ENCODE measurements at places on chromosomes 12 and 14.

GRCh38 chr14:96852823-96853422 is 55.7 kb downstream of the VRK1 start:
- no peak for DNase-seq

GRCh38 chr12:34287437-34287836 is 265.1 kb downstream of the ALG10 start:
- no peak for DNase-seq

DNA sequence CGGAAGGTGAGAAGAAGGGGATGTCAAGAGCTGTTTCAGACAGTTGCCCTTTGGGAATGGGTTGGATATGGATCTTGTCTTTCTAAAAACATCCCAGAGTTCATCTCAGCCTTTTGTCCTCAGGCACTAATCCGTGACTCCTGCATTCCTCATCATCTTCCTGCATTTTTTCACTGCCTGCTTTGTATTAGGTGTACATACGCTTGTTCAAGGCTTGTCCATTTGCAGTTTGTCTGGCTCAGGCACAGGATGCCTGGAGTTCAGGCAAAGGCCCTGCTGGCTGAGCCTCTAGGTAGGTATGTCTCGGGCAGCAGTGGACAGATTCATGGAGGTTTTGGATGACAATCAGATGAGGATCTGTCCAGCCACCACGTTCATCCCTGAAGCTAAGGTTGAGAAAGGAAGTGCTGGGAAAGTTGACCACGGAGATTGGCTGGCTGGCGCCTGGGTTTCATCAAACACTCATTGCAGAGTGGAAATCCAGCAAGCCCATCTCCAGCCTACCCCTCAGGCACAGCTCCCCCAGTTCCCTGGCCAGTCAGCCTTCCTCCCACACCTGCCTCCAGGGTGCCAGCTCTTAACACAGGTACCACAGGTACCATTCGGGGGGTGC is 12.4 kb upstream of the TMEM106C start:
- DNase-seq = peak; percentile 90

DNA sequence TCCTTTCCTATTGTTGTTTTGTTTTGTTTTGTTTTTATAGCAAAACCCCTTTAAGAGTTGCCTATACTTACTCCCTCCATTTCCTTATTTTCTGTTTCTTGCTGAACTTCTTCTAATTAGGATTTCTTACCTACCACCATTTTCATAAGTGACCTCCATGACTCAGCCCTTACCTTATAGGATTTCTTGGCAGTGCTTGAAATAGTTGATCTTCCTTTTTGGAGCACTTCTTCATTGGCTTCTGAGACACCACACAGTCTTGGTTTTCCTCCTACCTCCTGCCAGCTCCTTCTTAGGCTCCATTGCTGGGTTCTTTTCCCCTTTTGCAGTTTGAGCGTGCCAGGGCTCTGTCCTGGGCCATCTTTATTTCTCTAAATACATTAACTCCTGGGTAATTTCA is 23.4 kb upstream of the EID3 start:
- DNase-seq = no peak

- DNase-seq = no peak
Observed at GRCh38 chr12:55446326-55446725, 2.5 kb downstream of the OR6C2 start.

- no peak for DNase-seq
Observed at GRCh38 chr14:34833549-34834523, 41.3 kb downstream of the BAZ1A start.

- no peak for DNase-seq
Observed at GRCh38 chr12:67650388-67651131, 2.0 kb downstream of the DYRK2 start.

DNA sequence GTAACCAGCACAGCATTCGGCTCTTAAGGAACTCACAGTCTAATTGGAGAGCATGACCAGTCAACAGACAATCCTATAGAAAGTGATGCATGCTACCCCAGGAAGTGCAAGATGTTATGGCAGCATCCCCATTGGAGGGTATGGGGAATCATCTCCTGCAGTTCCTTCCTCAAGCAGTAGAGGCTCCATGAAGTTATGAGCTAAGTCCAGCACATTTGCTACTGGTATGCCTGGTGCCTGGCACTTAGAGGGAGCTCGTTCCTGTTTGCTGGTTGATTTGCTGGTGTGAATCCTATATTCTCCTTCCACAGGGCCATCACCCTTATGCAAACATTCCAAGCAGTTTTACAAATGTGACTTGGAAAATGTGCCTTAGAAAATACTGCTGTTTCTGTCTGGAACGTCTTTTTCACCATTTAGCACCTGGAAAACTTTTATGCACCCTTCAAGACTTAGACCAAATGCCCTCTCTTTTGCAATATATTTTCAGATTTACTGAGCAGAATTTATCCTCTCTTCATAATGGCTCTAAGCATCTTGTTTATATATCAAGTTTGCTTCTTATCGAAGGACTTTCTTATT is 136.1 kb upstream of the WSCD2 start:
- peak; percentile 13 for DNase-seq

DNA sequence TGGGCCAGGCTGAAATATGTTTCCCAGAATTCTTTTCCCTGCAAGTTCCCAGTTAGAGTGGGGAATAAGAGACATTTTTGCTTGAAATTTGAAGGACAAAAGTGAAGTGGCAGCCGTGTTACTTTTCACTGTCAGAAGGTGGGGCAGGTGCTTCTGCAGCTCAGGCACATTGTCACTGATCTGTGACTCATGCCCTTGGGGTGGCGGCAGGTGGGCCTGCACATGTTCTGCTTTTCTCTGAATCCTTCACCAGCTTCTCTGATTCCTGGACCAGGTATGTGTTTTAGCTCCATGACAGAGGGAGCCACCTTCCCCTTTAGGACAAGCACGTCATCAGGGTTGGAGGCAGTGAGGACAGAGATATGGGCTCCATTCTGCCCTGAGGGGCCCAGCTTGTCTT is 11.7 kb upstream of the KCNA5 start:
- DNase-seq = no peak

DNA sequence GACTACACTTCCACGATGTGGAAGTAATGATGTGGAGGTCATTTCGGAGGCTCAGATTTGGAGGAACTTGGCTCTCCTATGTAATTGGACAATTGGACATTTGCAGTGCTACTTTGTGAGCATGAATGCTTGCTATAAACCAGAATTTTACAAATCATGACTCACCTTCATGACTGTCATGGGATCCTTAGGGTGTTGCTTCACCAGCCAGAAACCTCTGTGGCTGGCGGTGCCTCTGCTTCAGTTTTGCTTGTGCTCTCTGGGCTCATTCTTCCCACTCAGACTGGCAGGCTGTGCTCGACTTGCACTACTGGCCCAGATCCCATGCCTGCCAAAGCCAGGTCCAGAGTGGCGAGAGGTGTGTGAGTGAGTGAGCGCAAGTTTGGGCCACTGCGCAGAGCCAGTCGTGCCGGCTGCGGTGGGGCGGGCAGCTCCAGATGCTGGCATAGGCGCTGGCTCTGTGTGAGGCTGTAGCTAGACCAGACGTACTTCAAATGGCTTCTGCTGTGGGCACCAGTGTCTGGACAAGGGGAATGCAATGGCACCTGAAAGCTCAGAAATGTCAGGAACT is 387.8 kb downstream of the AEBP2 start:
- DNase-seq = no peak

DNA sequence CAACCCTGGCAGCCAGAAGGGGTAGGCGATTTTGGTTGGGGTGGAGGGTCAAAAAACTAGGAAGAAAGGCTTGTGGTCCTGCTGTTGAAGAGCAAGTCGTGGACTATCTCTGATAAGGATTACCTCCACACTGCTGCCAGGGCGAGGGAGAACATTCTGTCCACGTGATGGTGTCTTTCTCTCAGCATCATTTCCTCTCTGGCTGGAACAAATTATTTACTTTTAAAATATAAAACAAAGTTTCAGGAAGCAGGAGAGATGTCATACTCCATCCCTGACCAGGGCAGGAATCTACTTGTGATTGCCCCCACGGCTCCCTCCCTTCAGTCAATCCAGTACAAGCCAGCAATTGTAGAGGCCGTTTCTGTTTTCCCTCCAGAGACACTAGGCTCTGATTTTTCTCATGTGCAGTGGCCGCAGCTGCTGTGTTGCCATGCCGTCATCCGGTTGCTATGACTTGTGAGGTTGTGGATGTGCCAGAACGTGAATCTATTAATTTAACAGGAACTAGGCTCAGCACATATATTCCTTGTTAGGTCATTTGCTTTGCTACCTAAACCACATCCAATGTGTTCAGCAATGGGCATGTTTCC is 61.5 kb upstream of the PTGR2 start:
- DNase-seq = peak; percentile 96

DNA sequence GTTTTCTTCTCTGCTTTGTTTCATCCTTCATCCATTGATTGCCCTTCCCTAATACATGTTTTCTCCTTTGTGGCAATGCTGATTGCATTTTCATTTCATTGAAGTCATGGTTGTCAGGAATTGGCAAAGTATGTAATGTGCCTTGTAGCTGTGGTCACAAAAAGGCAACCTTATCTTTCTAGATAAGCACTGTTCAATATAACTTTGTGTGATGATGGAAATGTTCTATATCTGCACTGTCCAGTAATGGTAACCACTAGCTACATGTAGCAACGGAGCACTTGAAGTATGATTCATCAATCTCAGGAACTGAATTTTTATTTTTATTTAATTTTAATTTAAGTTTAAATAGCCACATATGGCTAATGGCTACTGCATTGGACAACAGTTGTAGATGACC is 79.8 kb downstream of the PCNX1 start:
- DNase-seq = peak; percentile 10

DNA sequence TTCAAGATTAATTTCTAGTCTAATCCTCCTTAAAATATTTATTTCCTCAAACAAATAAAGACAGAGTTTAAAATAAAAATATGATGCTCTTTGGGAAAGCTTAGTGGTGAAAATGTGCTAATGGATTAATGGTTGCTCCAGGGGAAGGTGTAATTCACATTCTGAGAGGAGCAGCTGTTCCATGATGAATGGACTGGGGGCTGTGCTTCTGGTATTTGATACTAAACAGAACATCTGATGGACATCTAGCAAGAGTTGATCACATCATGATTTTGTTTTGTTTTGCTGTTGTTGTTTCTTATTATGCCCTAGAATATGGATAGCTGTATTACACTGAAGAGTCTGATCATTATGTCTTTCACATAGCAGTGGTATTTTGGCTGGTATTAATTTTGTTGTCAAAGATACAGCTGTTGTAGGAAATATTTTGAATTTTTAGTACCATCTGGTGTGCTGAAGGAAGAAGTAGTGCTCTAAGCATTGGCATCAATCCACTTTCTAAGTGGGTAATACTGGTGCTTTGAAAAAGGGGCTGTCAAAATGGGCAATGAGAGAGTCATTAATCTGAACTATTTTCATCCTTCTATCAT is 296.4 kb downstream of the ADAMTS20 start:
- DNase-seq = no peak

DNA sequence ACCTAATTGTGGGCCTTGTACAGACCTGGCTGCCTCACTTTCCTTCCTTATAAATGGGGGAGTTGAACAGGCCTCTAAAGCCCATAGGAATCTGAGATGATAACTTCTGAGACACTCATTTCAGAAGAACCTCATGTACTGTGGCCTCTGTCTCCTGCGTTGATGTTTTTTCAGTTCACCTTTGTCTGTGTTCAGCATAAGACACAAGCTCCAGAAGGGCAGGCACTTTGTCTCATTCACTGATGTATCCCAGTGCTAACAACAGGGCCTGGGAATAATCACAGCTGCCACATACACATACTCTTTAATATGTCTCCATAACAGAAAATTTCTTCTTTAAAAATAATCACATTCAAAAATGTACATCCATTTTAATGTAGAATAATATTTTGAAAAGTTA is 3.3 kb downstream of the FGD6 start:
- no peak for DNase-seq

DNA sequence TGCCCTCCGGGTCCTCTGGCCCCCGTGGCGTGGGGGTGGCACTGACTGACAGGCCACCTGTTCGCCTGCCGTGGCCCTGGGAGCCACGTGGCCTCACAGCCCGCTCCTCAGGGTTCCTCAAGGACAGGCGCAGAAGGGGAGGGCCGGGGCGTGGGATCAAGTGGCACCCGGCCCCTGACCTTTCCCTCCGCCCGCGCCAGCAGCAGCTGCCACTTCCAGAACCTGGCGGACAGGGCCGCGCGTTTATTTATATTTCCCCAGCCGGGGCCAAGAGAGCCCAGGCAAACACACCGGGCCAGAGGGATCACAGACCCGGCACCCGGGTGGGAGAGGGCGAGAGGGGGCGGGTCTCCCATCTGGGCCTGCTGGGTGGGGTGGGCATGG is 92.6 kb downstream of the RFLNA start:
- no peak for DNase-seq

DNA sequence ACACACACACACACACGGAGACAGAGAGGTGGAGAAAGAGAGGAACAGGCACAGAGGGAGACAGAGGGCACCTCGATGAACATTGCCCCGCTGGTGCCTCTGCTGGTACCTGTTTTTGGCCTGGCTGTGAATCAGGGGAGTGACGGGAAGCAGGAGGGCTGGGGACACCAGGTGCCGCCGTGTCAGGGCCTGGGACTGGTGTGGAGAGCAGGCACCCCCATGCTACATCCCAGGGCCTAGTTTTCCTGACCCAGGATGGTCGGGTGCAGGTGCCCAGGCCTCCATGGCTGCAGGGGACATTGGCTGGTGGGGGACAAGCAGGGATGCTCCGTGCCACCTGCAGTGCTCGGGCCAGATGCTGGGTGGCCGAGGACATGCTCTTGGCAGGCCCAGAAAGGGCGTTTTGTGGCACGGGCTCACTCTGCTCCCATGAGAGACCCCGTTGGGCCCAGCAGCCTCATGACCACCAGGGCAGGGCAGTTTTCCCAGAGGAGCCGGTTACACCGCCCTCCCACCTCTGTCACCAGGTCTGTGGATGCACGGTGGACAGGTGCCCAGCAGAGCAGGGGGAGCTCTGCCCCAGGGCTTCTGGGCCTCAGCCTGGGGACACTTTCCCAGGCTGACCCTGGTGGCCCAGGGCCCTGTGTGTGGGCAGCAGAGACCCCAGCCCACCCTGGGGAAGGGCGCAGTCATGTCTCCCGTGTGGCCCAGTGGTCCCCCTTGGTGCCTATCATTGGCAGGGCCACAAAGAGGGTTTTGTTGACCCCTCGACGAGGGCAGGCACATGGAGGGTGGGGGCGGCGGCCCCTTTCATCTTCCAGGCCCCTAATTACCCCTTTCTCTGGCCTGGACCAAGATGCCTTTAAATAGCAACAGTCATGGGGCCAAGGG is 207.5 kb upstream of the RTL1 start:
- DNase-seq = no peak

GRCh38 chr14:105909046-105909827 is 382.9 kb downstream of the TMEM121 start:
- no peak for DNase-seq

DNA sequence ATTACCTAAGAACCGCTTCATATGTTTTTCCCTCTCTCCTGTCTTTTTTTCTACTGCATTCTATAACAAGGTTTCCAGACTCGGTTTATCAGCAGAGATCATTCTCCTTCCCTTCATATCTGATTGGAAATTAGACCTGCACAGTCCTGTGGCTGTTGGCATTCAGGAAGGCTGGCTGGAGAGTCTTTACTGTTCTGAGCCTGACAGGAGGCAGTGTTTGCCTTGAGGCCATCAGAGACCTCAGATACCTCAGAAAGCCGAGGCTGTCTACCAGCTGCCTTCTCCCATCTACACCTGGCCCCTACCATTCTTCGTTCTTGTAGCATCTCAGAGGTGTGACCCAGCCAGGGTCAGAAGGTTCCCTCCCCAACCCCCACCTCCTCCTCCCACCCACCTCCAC is 182.0 kb downstream of the CAND1 start:
- DNase-seq = no peak
